Smooth muscle cell of the coronary artery (primary cell): ENCODE measurements at places on chromosomes 1 and 21. TPM values are rescaled to one million over a fixed set of nuclear protein-coding genes. Genes with fewer than 3 reads are reported as not detected.

Gene SMYD3
- 37.4 and 142 TPM in 2 replicates for total RNA-seq

Gene PLEKHG5
- total RNA-seq, result 7.0 and 36.6 TPM in 2 replicates

Gene LEMD1
- total RNA-seq, result not detected in 2 replicates

Gene BEND5
- total RNA-seq, result 0.23 and 0.35 TPM in 2 replicates

Gene EXTL1
- 0.15 and 0.23 TPM in 2 replicates for total RNA-seq

Gene CZIB
- total RNA-seq, result 44.0 and 55.1 TPM in 2 replicates

Gene RGS4
- 31.8 and 648 TPM in 2 replicates for total RNA-seq

Gene IQCC
- total RNA-seq, result 1.3 and 1.6 TPM in 2 replicates
